ENCODE measurements at places on chromosomes 12 and 14.

DNA sequence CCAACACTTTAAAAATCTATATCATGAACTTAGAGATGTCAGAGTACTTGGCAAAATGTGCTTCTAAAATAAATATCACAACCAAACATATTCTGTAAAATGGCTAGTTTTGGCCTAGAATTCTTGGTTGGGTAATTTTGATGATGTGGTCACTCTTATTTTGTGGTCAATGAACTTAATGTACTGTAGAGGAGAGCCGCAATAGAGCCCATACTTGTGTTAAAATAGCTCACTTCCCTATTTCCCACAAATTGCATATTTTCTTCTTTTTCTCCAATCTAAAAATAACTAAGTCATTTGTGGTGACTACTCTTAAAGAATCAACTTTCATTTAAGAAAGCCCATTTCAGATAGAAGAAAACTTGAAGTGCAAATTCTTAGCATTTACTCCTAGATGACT lies 619.4 kb downstream of the CCER1 start:
- no peak for DNase-seq

DNA sequence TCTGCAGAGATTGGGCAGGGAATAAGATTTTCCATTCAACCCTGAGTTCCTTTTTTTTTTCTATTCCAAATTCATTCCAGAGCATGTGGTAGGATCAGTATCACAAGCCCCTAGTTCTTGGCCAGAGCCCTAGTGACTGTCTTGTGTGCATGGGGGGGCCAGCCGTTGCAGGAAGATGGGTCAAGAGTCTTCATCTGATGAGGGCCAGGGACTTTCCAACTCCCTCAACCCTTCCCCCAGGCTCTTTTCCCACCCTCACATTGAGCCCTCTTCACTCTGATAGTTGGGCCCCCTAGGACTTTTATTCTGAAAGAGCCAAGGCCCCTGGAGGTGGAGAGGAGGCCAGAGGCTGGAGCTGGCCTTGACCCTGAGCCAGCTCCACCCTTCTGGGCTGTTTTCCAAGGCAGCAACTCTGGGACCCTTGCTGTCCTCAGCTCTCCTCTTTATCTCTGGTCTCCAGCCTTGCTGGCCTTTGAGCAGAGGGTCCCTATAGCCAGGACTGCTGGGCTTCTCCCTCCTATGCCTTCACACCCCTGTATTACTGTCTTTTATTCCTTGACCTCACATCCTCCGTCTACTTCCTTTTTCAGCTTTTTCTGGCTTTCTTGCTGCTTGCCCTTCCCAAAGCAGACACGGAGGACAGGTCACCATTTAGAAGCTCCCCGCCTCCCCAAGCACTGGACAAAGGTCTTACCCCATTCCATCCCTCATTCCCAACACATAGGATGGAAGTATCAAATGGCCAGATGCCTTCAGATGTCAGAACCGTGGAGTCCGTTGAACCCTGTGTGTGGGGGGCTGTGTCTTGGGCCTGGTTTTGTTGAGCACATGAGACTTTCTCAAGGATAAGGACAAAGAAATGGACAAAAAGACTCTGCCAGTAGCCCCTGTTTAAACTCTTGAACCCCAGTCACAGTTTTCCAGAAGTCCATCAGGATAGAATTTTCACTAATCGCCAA lies 5.6 kb downstream of the RBP5 start:
- DNase-seq: no peak

GRCh38 chr12:24409868-24410267 lies 460.4 kb upstream of the SOX5 start:
- DNase-seq: no peak

- DNase-seq: no peak
Observed at GRCh38 chr12:63968673-63969072, 124.2 kb downstream of the SRGAP1 start.

DNA sequence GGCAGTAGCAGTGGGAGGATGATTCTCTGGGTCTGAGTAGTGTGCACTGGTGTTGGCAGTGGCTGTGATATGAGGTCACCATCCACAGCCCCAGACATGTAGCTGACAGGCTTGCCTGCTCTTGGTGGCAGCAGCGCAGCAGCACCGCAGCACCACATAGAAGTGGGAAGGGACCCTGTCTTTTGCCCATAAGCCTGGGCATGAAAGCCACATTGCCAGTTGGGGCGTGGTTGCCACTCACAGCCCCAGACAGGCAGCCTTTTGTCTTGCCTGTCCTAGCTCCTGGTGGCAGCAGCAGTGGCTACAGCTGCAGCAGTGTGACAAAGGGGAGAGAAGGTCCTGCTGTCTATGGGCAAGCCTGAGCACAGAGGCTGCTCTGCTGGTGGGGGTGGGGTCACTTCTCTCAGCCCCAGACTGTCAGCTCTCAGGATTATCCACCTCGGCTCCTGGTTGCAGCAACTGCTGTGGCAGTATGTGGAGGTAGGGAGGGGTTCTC lies 71.5 kb downstream of the BRMS1L start:
- no peak for DNase-seq

DNA sequence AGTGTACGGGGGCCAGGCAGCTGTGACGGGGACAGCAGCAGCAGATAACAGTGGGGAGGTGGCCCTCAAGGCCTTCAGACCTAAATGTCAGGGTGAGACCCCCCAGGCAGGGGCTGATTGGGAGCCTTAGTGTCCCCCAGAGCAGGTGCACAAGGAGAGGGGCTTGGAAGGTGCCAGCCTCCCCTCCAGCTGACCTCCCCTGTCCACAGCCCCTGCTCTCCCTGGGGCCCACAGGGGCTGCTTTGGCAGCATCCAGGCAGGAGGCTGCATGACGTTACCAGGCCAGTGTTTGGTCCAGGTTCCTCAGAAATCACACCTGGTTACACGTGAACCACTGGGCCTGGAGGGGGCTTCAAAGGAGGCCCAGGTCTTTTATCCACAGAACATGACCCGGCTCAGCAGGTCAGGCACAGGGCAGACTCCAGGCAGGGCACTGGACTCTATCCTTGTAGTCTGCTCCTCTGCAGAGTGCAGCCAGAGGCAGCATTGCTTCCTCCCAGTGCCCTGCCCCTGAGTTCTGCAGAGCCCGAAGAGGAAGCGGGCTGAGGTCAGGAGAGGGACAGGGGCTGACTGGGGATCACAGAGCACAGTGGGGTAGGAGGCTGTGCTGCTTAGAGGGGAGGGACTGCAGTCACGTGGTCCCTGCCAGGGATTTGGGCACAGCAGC lies 2.6 kb upstream of the TRMT61A start:
- no peak for DNase-seq

DNA sequence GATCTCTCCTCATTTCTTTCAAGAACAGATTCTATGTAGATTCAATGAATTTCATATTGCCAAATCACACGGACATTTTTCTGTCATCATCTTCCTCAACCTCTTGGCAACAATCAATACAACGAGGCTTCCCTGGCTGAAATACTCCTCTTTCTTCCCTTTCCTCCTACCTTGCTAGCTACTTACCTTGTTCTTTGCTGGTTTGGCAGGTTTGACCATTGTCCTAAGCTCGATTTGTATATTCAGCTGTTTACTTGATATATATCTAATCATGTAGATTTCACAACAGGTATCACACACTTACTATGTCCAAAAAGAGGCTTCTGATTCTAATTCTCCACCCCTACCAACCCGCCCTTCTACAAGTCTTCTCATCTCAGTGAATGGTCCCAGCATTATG lies 23.6 kb downstream of the NDUFA12 start:
- no peak for DNase-seq

- no peak for DNase-seq
Observed at GRCh38 chr14:98689951-98690350, 582.0 kb downstream of the BCL11B start.

DNA sequence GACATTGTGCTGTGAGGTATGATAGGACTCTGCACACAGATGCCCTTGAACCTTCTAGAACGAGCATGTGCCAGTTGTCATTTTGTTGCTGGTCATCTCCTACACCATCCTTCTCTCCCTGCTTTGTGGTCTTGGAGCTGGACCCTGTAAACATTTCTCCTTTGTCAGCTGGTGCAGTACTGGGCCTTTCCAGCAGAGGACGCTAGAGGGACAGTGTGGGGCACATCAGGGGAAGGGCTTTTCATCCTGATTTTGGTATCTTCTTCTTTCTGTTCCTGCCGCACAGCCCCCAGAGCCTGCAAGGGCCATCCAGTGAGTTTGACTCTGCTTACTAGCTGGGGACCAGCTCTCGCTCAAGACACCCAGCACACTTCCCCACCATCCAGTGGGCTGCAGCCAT lies 484.6 kb downstream of the AACS start:
- DNase-seq: no peak

- no peak for DNase-seq
Observed at GRCh38 chr12:16094437-16094836, 183.0 kb downstream of the SLC15A5 start.

GRCh38 chr12:26799741-26800140 lies 33.3 kb downstream of the ITPR2 start:
- no peak for DNase-seq

- no peak for DNase-seq
Observed at GRCh38 chr14:99517643-99518381, 36.6 kb downstream of the CCNK start.

- no peak for DNase-seq
Observed at GRCh38 chr12:84038242-84038641, 874.4 kb downstream of the SLC6A15 start.

DNA sequence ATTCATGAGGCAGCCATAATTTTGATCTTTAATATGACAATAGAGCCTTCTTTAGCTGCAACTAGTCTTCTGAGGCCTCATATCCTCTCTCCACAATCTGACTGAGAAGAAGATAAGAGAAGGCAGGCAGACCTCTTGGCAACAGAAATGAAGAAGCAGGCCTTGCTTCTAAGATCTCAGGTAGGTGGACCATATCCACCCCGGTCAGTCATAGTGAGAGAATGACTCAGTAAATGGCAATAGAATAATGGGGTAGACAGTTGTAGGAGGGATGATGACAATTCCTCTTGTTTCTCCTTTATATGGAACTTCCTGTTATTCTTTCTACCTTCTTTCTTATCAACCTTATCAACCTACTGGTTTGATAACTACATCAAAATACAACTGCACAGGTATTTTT lies 246.7 kb upstream of the G2E3 start:
- DNase-seq: no peak

- no peak for DNase-seq
Observed at GRCh38 chr12:104003596-104003995, 37.9 kb downstream of the TDG start.

GRCh38 chr14:63773504-63773903 lies 45.6 kb upstream of the SGPP1 start:
- DNase-seq: no peak

- DNase-seq: no peak
Observed at GRCh38 chr14:67391268-67391667, 20.7 kb downstream of the PLEK2 start.

DNA sequence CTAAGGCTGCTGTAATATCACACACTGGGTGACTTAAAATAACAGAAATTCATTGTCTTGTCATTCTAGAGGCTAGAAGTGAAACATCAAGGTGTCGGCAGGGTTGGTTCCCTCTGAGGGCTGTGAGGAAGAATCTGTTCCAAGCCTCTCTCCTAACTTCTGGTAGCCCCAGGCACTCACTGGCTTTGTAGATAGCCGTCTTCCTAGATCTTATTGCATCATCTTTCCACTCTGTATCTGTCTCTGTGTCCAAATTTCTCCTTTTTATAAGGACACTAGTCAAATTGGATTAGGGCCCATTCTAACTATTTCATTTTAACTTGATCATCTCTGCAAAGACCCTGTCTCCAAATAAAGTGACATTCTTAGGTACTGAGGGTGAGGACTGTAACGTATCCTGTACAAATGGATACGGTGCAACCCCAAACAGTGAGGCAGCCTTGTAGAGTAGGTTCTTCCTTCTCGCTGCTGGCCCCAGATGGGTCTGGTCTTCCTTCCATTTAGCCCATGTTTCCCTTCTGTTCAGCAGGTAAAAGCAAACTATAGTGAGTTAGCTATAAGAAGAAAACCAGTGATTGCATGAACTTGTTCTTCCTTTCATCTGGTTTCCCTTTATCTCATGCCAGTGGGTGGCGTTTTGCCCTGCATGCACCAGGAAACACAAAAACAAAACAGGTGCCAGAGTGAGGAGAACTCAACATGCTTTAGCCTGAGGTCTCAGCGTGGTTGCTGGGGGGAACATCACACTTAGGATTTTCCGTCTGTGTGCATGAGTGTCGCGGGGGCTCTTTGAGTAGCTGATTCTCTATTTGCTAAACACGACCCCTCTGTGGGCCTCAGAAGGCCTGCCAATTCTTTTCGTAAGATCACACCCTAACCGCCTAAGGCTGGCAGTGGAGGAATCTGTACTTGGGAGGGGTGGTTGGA lies 19.5 kb downstream of the TTC9 start:
- DNase-seq: no peak

DNA sequence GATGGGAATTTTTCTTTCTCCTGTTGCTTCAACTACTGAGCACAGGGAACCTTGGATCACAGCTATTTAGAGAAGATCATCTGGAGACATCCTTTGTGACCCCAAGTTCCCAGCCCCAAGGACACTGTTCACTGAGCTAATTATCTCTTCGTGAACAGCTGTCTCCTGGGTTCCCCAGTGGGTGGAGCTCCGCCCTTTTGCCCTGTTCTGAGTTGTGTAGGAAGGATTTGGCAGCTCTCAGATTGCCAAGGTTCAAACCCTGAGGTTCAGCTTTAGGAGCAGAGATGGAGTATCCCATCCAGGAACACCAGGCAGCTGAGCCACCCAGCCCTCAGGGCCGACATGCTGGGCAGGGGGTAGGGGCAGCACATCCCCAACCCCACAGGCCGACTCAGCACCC lies 32.0 kb downstream of the NGB start:
- no peak for DNase-seq

- no peak for DNase-seq
Observed at GRCh38 chr14:92890830-92891588, 31.9 kb upstream of the CHGA start.

GRCh38 chr12:65308601-65309071 lies 30.2 kb downstream of the MSRB3 start:
- no peak for DNase-seq

DNA sequence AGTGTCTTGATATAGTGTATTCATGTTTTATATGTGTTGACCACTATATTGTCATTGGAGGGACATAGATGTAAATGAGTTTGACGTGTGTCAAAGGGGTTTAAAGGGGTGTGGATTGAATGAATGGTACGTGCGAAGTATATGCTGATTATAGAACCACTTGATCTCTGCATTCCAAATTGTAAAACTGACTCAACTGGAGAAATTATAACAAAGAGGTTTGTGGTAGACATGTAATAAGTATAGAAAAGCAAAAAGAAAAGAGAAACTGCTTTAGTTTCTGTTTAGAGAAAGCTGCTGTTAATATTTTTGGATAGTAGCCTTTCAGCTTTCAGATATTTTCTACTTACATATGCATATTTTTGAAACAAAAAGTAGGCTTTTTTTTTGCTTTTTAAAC lies 8.9 kb upstream of the MYRFL start:
- no peak for DNase-seq

GRCh38 chr12:4417936-4418335 lies 27.7 kb downstream of the FGF6 start:
- DNase-seq: no peak

- DNase-seq: no peak
Observed at GRCh38 chr12:75481013-75481705, 604 bp downstream of the GLIPR1 start.

DNA sequence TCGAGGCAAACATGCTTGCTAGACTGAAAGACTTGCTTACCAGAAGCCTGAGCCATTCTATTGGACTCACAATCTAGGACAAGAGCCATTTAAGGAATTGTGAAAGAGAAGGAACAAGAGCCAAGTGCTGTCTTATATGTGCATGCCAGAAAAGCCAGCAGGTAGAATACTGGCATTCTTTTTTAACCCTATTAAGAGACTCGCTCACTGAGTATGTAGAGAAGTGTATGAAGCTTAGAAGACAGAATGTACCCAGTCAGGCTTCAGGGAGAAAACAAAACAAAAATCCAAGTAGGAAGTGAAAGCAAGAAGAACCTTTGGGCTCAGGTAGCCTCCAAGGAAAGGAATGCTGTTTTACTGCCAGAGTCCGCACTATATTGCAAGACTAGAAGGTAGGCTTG lies 65.9 kb downstream of the DCAF5 start:
- DNase-seq: no peak
